Stimulated activated CD8-positive, alpha-beta memory T cell treated with anti-CD3 and anti-CD28 coated beads, Interleukin-2, amount 100 ng/mL, for 48 hours (primary cell): ENCODE measurements at places on chromosomes 7 and 10.

- DNase-seq, result no peak
Measured at GRCh38 chr10:118116715-118117449, 70.1 kb upstream of the RAB11FIP2 start.

DNA sequence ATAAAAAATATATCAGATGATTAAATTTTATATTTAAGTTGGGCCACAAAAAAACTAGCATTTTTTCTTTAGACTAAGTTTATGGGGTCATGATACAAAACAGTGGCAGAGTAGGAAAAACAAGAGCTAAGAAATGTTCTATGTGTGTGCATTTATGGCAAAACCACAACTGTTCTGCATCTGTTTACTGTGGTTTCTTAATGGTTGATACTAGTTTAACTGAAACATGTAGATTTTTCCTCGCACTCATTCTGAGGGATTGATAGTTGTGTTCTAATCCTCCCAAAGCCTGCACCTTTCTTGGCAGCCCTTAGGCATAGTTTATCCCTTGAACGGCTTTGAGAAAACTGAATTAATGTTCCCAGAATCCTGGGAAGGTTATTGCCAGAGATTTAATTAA is 66.6 kb upstream of the PHYHIPL start:
- DNase-seq, result no peak

DNA sequence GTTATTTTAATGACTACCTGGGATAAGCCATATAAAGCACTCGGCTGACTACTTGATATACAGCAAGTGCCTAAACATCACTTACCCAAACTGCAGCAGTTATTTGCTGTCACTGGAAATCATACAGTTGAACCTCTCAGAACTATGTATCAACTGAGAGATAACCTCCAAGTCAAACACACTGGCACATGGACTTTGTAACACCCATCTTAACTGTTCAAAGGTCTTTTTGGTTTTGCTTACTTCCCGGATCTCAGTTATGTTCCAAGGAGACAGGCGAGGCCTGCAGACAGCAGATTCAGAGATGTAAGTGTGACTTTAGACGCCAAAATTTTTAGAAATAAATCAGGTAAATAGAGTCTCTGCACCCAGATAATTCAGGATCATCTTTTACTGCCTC is 34.6 kb upstream of the DAGLB start:
- no peak for DNase-seq

DNA sequence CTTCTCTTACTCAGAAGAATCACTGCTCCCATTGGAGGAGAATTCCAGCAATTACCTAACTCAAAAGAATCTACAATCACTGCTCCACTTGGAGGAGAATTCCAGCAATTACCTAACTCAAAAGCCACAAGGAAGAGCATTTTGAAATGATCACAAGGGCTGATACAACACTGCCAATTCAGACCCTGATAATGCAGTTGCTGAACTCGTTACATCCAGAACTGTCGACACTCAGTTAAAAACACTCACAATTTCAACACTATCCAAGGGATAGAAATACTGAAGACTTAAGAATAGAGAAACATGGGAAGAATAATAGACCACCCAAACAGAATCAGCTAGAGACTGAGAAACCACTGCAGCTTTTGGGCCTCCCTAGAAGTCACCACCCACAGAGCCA is 27.8 kb downstream of the AFAP1L2 start:
- no peak for DNase-seq

- no peak for DNase-seq
Measured at GRCh38 chr7:67593794-67594193, 597.2 kb downstream of the TYW1 start.

- no peak for DNase-seq
Measured at GRCh38 chr10:86024281-86025041, 342.1 kb downstream of the GRID1 start.

DNA sequence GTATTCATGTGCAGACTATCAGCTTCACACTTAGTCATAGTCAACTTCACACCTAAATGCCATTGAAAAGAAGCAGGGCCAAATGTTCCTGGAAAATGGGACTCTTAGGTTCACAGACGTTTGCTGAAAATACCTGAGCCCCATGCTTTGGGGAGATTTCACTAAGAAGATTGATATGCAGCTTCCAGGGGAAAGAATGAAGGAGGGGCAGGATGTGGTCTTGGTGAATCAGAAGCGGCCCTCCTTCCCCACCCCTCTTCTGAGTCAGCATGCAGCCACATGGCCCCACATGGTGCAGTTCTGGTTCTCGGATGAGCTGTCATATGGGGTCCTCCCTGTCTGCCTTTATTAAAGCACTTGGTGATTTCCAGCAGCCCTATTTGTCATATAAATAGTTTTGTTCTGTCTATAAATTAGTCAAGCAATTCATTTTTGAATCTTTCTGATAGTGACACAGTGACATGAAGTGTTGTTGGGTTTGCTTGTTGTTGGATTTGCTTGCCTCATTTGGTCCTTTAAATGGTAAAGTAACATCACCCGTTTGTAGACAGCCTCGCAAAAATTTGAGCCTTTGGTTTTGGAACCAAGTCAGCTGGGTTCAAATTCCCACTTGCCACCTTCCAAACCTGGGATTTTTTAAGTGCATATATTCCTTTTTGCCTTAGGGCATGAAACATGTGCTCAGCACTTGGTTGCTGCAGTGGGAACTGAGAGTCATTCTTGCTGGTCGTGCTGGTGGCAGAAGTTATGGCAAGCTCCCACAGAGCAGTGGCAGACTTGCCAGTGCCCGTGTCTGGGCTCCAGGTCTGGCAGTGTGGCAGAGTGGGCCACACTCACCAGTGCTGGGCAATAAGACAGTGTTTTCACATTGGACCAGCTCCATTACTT is 68.1 kb upstream of the CDK6 start:
- peak; percentile 71 for DNase-seq

GRCh38 chr7:101401390-101402080 is 38.9 kb downstream of the COL26A1 start:
- DNase-seq, result no peak

GRCh38 chr10:29356931-29357330 is 68.1 kb downstream of the LYZL1 start:
- DNase-seq, result no peak
